ENCODE measurements at places on chromosomes 3 and 15.

- DNase-seq, result no peak
Measured at GRCh38 chr3:179016979-179017670, 54.5 kb downstream of the ZMAT3 start.

DNA sequence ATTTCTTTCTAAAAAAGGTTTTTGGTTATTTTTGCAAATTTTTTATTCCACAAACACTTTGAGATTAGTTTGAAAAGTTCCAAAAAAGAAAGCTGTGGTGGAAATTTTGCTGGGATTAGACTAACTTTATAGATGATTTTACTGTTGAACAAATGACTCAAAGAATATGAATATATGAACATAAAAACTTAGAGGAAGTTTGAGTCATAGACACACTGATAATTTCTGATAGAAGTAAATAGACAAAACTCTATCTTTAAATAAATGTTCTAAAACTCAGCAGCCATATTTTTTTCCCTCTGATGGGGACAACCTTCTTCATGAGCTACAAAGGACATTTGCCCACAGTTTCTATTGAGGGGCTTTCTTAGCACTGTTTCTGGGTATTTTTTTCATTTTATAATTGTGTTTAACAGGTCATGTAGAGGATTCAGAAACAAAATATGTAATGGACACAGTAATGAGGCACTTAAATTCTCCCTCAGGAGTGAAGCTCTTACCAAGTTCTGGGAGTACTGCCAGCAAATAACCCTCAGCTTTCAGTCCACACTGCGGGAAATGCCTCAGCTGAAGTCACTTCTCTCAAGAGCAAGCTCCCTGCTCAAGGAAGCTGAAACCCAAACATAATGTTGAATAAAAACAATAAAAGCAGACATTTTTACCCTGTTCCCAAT is 157.6 kb downstream of the NFKBIZ start:
- DNase-seq, result no peak

GRCh38 chr3:41836360-41837134 is 125.4 kb downstream of the ULK4 start:
- no peak for DNase-seq

GRCh38 chr3:176579711-176580185 is 617.5 kb downstream of the TBL1XR1 start:
- DNase-seq, result no peak
